Mesenchymal stem cell (in vitro differentiated cells and primary cell): ENCODE measurements at places on chromosomes 7 and 10.

DNA sequence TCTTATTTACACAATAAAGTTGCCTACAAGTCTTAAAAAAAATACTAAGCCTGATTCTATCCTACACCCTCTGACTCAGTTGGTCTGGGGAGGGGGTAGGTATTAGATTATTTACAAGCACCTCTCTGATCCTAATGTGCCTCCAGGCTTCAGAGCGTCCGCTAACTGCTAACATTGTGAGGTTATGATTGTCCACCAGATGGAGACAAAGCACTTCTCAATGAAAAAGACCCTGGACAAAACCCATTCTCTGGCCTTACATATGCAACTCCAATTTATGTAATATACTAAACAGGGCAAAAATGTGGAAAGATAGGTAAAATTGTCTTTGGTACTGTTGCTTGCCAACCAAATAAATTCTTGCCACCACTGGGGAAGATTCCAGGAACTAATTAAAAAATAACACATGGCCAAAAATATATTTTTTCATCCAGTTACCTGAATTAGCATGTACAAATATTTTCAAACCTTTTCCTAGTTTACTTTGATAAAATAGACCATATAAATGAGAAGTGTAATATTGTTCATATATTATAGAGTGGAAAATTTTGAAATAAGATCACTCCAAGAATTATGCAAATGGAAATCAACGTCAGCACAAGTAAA lies 92.4 kb downstream of the KIF20B start:
- peak; percentile 77 for DNase-seq
- no peaks in the 10 kb centered on the region for H3K27me3 ChIP-seq
- no peak overlapping the region for H3K27ac ChIP-seq
- H3K36me3 ChIP-seq: no peaks in the 10 kb centered on the region
- no peak overlapping the region for H3K4me3 ChIP-seq

DNA sequence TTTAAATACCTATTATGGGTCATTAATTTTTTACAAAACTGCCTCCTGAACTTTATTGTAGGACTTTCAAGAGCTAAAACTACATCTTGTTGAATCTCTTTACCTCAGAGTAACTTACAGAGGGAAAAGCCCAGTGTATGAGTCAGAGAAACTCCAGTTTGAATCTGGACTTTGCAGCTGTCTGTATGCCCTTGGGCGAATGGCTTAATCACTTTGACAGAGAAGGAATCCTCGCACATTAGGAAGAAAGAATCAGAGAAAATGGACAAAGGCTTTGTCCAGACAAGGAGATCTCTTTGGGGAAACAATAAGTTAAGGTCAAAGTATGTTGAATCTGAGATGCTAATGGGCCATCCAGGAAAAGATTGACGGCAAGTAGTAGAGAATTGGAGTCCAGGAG lies 484.2 kb upstream of the CELF2 start:
- H3K4me1 ChIP-seq: no peaks in the 10 kb centered on the region
- no peak overlapping the region for H3K27ac ChIP-seq
- no peaks in the 10 kb centered on the region for H3K36me3 ChIP-seq
- DNase-seq: peak; percentile 63

DNA sequence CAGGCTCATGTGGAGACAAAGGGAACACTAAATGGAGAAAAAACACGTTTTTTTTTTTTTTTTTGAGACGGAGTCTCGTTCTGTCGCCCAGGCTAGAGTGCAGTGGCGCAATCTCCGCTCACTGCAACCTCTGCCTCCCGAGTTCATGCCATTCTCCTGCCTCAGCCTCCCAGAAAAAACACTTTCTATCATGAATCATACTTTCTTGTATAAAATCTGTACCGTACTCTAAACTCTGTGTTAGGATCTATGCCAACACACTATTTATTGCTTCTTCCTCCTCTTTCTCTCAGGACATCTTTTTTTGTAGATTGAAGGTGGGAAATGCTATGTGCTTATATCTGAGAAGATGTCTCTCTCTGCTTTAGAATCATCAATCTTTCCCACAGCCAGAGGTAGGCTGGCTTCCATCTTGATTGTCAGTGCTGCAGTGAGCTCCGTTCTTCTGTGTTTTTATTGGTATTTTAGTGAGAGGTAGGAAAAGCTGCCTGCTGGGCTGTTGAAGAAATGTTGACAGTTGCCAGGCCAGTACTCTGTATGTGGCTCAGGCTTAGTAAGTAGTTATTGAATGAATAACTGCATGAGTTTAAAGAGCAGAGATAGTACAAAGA lies 101.1 kb downstream of the GPR85 start:
- no peaks in the 10 kb centered on the region for H3K36me3 ChIP-seq
- peak overlapping the region; percentile 52 for H3K4me3 ChIP-seq
- peak overlapping the region; percentile 1 for H3K27ac ChIP-seq
- DNase-seq: peak; percentile 76
- H3K4me1 ChIP-seq: no peaks in the 10 kb centered on the region

DNA sequence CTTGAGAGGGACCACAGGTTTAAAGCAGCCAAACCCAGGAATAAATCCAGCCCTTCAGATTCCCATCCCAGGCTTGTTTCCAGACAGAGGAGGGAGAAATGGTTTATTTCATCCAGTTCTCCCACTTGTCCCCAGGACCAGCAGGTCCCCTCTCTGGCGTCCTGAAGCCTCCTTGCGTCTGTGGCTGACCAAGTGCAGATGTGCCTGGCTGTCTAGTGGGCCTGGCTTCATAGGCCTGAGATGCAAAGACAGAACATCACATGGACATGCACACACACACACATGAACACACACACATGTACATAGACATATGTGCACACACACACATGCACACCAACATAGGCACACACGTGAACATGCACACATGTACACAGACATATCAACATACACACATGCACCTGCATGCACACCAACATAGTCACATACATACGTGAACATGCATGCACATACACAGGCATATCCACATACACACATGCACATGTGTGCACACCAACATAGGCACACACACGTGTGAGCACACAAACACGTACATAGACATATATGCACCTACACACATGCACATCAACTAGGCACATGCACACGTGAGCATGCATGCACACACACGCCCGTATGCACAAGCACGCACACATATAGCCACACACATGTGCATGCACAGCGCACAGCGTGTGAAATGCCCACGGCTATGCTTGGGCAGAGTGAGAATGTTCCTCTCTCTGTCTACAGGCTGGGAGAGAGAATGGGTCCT lies 10.7 kb downstream of the FOXL3 start:
- H3K27ac ChIP-seq: no peak overlapping the region
- no peaks in the 10 kb centered on the region for H3K36me3 ChIP-seq
- DNase-seq: no peak
- peaks cover 10% of the 10 kb centered on the region for H3K4me1 ChIP-seq
- no peak overlapping the region for H3K4me3 ChIP-seq

DNA sequence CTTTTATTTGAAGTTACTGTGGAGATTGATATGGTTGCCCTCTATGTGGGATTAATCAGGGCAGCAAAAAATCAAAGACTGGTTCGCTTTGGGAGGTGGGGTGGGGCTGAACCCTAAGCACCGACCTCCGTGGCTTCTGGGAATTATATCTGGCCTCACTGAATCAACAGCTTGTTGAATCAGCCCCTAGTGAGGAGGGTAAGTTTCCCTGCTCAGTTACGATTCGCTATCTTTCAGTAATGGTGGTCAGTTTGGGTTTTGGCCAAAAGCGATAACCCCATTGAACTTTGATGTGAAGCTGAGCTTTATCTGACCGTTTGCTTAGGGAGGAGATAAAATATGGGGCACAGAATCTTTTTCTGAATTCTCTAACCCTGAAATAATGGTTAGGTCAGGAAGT lies 16.6 kb upstream of the ARPC1A start:
- no peaks in the 10 kb centered on the region for H3K36me3 ChIP-seq
- H3K4me1 ChIP-seq: no peaks in the 10 kb centered on the region
- DNase-seq: no peak
- no peaks in the 10 kb centered on the region for H3K27me3 ChIP-seq
- H3K4me3 ChIP-seq: no peak overlapping the region
